ENCODE measurements at places on chromosomes 12 and 14.

- no peak for DNase-seq
These were observed 54.2 kb upstream of the AMIGO2 start for GRCh38 chr12:47134005-47134404.

GRCh38 chr12:19694627-19695026, 255.3 kb downstream of the AEBP2 start:
- DNase-seq = no peak

DNA sequence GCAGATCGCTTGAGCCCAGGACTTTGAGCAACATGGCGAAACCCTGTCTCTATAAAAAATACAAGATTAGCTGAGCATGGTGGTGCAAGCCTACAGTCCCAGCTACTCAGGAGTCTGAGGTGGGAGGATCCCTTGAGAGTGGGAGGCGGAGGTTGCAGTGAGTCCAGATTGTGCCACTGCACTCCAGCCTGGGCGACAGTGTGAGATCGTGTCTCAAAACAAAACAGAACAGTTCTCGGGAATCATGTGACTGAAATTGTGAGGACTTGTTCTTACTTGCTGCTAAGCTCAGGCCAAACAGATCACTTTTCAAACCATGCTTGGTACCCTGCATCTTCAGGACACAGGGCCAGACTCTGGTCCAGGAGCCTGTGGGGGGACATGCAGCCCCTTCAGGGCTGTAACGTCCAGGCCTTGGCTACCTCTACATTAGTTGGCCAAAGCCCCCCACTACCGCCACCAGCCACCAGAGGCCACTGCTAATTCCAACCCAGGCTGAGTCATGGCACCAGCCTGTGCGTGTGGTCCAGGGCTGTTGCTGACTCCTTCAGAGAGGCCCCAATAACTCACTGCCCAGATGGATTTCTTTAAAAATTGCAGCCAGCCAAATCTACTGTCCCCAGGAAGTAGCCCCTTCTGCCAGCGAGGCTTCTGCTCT, 33.4 kb upstream of the SYNDIG1L start:
- DNase-seq = peak; percentile 5

DNA sequence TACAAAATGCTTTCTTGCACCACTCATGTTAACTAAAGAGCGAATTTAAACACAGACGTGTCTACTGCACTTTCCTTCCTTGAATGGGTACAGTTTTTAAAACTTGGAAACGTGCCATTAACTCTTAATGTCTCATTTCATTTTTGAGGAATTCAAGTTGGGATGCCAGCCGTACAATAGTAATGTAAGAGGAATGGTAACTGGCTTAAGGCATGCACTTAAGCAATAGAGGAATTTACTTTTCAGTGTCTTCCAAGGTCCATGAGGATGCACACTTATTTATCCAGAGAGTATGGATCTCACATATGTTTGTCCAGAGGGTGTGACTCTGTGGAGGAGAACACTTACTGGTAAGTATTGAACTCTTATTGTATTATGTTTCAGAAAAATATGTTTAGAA, 52.9 kb downstream of the PPP4R4 start:
- DNase-seq = no peak

GRCh38 chr12:94195483-94195882, 47.1 kb downstream of the PLXNC1 start:
- no peak for DNase-seq

DNA sequence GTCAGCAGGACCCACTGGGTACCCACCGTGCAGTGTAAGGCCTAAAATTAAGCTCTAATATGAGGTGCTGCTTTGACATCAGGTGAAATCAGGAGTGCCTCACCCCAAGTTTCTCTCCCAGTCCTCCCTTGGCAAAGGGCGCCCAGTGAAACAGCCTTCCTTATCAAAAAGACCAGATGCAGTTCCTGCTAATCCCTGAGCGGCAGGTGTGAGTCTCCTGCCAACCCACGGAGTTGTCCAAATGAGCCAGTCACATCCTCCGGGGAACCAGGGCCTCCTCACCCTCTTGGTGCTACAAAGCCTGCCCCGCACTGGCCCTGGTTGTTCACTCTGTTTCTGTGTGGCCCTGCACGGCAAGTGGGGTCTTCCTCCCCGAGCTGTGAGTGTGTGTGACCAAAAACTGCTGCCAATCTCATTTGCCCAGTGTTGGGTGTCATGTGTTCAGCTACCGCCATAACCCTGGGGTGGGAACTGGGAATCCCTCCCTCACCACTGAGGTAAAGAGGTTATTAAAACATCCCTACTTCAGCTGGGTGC, 20.2 kb upstream of the P2RX4 start:
- no peak for DNase-seq

GRCh38 chr12:20314328-20314727, 54.0 kb upstream of the PDE3A start:
- no peak for DNase-seq

GRCh38 chr12:90936230-90937005, 18.6 kb downstream of the CCER1 start:
- DNase-seq = no peak

- no peak for DNase-seq
These were observed 86.6 kb downstream of the NTN4 start for GRCh38 chr12:95703986-95704385.

GRCh38 chr12:69639400-69640016, 28.8 kb upstream of the LRRC10 start:
- peak; percentile 26 for DNase-seq

DNA sequence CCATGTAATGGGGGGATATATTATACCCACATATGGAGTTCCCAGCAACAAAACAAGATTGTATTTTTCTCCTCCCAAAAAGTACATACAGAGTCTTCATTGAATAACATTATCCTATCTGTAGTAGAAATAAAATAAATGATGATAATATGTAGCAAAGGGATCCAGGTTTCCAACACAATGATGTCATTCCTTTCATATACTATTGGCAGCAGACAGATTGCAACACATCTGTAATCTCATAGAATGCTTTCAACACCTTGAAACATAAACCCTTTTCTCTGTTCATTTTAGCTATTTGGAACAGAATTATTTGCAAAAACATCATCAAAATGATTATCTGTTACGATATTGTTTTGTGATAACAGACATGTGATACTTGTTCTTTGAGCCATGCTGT, 317.6 kb downstream of the DPF3 start:
- no peak for DNase-seq

DNA sequence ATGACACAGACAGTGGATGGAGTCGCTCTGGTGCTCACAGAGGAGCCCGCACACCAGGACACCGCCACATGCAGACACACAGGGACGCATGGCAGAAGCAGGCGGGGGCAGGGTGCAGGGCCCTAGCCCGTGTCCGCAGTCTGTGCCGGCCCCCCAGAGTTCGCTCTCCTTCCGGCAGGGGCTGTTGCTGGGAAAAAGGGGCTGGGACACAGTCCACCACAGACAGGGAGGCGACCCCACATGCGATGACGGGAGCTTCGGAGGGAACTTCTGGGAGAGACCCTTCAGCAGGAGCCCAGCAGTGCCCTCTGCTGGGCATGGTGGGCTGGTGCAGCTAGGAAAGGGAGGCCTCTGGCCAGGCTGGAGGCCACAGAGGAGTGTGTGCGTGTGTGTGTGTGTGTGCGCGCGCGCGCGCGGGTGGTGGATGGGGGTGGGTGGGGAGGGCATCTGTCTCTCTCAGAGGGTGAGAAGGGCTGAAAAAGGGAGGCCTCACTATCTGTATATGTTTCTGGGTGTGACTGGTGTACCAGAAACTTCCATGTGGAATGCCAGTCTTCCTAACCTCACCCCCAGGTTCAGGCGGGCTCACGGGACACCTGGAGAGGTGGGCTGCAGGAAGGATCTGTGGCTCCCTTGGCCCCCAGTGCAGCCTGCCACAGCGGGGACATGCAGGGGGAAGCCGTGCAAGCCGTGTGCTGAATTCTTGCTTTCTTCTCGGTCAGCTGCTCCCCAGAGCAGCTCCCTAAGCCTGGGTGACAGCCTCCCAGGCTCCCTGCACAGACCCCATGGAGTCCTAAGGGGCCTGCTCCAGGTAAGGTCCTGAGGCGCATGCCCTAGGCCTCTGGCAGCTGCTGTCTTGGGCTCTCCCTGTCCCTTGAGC, 60.7 kb downstream of the PLEKHG3 start:
- peak; percentile 24 for DNase-seq

GRCh38 chr12:48105321-48105866, 485 bp downstream of the SENP1 start:
- DNase-seq = peak; percentile 26

DNA sequence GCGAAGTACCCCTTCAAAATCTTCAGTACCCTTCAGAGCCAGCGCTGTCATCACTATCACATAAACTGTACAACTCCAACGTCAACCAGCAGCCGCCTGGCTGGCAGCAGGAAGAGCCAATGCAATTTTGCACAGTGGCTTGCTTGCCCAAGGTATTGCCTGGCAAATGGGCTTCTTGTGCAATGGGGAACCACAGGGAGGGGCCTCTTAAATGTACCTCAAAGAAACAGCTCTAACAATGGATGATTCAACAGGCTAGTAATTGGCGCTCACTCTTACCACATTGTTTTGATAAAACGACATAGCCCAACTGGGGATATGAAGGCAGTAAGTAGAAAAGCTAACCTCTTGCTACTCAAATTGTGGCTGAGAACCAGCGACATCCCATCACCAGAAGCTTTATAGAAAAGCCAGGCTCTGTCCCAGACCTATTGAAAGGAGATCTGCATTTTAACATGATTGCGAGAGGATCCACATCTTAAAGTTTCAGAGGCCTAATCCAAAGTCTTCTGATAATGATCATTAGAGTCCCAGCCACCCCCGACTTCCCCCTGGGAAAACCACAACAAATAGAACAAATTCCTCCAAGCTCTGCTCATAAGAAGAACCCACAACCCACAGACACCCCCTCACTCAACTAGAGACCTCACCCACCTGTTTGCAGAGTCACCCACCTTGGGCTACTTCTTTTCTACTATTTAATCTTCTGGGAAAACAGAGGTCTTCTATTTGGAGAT, 125.3 kb upstream of the HIF1A start:
- DNase-seq = no peak

GRCh38 chr12:79296871-79297270, 393.9 kb downstream of the PAWR start:
- no peak for DNase-seq

GRCh38 chr14:89214221-89214965, 202.6 kb downstream of the FOXN3 start:
- no peak for DNase-seq
